Stimulated activated CD8-positive, alpha-beta memory T cell treated with anti-CD3 and anti-CD28 coated beads, Interleukin-4, amount 100 ng/mL, for 1 hour (primary cell): ENCODE measurements at places on chromosomes 6 and 20.

DNA sequence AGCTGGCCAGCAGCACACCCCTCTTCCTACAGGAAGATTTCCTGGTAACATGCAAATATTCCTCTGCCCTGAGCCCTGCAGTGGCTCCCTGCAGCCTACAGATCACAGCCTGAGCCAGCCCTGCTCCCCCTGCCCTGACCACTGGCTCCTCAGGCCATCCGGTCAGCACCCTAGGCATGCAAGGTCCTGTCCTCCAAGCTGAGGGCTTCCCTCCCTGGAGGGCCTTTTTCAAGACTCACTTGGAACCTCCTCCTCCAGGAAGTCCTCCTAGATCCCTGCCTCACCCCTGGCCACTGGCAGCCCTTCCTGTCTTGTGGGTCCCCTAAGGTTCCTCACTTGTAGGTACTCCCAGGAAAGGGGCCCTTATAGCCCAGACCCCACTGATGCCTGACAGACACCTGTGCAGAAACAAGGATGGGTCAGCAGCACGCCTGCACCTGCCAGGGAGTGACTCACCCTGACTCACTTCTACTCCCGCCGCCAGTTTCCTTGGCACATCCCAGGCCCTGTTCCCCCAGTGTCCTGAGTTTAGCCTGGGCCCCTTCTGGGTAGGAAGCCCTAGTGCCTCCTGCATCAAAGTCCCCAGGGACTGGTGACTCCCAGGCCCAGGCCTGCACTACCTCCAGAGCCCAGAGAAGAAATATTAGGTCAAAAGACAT lies 3.2 kb downstream of the SLC4A11 start:
- no peak for DNase-seq

DNA sequence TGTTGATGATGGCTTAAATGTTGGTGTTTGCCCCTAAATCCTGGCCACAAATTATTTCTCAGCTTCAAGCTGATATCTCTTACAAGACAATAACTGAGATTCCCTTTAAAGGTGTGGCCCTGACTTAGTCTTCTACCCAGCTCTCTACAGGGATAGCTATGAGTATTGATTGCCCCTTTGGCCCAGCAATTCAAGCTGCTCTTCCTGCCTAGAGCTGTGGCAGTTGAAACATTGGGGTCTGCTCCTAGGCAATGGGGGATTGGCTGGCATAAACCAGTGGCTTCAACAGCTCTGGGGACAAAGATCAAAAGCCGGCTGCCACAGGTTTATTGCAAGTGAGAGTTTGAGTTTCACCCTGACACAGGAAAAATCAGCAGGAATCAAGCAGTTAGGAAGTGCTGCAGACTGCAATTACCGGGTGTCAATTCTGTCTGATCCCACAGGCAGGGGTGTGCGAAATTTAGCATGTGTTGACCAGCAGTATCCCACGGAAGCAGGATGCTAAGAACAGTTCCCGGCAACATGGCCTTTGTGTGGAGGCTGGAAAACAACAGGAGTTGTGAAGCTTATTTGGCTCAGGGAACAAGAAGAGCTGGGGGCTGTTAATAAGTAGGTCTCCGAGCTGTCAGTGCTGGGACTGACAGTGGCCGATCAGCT lies 66.2 kb upstream of the IYD start:
- DNase-seq: no peak

DNA sequence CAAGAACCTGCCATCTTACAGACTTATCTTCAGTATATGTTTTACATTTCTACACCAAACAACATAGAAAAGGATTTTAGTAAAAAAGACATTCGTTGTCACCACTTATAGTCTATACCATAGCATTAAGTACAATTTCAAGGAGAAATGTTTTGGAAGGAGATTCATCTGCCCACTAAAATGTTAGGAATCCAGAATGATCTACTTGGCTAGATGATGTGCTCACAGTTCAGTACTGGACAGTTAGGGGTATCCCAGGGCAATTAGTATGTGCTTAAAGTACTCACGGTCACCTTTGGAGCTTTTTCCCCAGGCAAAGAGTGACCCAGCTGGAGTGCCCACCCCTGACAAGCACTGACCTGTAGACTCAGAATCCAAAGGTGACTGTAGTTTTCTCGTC lies 222.9 kb downstream of the SLC24A3 start:
- no peak for DNase-seq

DNA sequence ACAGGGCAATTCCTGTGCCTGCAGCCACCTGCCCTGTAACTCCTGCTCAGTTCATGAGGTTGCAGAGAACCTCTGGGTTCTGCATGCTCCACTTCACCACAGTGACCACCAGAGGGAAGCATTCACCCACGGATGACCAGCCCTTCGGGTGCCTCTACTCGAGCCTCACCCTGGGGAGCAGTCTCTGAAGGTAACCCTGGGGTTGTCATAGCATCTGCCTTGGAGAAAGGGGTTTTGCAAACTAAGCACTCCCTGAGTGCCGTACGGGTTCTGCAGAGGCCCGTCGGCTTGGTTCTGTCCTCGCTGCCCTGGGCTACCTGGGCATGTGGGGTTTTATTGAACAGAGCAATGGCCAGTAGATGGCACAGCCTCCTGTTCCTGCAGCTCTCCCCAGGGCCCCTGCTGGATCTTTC lies 10.2 kb upstream of the CST5 start:
- DNase-seq: peak; percentile 25

DNA sequence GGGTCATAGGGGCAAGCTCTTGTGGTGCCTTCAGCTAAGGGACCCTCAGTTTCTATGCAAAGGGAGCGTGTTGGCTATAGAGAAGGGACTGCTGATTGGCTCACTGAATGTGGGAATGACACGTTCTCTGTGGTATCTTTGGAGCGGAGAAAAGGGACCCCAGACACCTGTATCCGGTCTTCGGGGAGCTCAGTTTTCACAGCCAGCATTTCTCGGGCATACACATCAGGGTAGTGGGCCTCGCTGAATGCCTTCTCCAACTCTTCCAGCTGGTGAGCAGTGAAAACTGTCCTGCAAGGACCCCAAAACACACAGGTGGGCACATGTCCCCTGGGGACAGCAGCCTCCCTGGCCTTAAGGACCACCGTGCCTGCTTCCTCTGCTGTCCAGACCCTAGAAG lies 3.3 kb downstream of the VSX1 start:
- no peak for DNase-seq

DNA sequence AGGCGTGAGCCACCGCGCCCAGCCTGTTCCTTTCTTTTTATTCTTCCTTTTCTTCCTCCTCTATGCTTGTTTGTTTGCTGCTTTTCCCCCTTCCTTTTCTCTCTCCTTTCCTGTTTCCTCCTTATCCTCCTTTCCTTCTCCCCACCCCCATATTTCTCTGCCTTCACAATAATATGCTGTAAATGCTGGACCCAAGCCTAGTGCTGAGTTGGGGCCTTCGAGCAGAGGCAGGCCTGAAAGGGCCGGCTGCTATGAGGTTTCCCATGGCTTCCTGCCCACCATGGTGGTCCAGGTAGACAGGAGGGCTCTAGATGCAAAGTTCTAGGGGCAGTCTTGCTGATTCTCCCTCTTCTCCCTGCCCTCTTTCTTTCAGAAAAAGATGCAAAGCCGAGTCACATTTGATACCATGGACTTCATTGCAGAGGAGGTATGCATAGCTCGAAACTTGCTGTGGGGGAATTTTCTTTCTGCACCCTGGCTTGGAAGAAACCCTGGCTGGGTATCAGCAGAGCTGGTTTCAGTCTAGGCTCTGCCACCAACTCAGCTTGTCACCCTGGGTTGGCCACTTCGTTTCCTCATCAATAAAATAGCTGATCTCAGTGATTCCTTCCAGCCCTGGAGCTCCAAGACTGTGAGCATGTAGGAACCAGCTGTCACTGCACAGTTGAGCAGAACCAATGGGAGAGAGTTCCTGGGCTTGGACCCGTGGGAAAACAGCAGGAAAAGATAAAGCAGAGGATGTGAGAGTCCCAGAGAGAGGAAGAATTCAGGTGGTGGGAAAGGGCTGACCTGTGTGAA lies 7.4 kb downstream of the CNBD2 start:
- no peak for DNase-seq

GRCh38 chr6:154672086-154672485 lies 61.1 kb upstream of the SCAF8 start:
- no peak for DNase-seq

DNA sequence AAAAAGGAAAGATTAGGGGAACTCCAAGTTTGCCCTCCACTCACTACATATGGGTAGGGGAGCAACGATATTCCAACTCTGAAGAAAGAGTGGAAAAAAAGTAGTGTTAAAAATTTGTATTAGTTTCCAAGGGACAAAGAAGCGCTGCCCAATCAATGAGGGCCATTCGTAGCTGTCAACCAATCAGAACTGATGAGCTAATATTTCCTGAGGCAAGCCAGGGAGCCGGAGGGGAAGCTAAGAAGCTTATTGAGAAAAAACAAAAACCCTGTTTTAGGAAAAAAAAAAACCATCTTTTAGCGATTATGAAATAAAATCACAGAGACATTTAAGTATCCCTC lies 59.5 kb downstream of the TRIM38 start:
- DNase-seq: no peak

DNA sequence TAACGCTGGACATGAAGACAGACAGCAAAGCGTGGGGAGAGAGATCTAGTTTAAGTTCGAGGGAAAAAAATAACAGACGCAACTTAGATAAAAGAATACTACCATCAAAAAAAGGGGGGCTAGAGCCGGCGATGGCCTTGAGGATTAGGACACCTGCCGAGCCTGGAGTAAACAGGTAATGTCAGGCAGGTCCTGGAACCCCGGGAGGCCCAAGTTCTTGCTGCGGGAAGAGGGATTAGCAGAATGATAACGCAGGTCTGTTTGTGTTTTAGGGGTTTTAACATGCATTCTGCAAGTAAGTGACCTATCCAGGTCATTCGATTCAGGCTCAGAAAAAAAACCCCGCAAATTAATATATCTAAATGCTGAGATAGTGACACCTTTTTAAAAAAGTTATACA lies 754 bp upstream of the TMEM170B start:
- no peak for DNase-seq

DNA sequence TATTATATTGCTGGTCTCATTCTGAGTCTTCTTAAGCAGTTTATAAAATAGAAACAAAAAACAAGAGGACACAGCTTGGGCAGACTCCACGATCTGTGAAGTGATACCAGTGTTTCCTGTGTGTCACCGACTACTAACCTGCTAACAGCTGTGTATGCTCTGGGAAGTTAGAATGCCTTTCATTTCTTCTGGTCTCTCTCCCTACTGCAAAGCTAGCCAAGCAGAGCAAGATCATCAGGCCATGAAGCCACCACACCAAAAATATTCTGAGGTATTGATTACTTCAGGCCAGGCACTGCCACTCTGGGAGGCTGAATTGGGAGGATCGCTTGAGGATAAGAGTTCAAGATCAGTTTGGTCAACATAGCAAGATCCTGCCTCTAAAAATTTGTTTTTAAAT lies 46.9 kb upstream of the SMIM29 start:
- no peak for DNase-seq

DNA sequence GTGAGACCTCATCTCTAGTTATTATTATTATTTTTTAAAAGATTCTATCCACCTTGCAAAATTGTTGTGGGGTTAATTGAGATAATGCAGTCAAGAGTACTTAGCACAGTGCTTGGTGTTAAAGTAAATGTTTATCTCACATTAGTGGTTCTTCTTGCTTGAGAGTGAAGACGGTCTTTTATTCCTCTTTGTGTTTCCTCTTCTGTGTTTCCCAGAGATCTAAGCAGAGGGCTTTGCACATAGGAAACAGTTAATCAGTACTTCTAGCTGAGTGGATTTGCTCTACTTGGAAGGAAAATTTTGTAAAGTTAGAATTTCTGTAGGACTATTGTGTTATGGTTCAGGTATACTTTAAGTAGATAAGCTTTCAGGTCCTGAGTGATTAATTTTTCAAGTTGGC lies 3.5 kb downstream of the ARMC2 start:
- DNase-seq: no peak
